ENCODE measurements at places on chromosomes 1 and 21.

DNA sequence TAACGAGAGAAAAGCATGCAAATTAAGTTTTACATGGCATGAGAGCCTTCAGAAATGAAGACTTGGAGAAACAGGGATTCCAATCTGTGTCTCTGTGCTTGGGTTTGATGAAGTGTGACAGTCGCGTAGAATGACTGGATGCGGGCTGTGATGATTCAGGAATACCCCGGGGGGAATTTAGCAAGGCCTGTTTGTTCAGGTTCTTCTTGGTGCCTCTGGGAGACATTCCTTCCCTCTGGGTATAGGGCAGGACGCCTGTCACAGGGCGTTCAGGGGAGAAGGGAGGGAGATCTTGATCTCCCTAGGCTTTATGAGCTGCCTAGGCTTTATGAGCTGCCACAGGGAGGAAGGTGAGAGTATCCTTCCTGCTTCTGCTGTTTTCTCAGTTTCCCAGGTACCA, 36.6 kb downstream of the DOP1B start:
- DNase-seq = no peak

- DNase-seq = no peak
Observed at GRCh38 chr1:98232678-98233077, 311.8 kb upstream of the DPYD start.

- no peak for DNase-seq
Observed at GRCh38 chr1:204343802-204344201, 15.9 kb downstream of the PLEKHA6 start.

DNA sequence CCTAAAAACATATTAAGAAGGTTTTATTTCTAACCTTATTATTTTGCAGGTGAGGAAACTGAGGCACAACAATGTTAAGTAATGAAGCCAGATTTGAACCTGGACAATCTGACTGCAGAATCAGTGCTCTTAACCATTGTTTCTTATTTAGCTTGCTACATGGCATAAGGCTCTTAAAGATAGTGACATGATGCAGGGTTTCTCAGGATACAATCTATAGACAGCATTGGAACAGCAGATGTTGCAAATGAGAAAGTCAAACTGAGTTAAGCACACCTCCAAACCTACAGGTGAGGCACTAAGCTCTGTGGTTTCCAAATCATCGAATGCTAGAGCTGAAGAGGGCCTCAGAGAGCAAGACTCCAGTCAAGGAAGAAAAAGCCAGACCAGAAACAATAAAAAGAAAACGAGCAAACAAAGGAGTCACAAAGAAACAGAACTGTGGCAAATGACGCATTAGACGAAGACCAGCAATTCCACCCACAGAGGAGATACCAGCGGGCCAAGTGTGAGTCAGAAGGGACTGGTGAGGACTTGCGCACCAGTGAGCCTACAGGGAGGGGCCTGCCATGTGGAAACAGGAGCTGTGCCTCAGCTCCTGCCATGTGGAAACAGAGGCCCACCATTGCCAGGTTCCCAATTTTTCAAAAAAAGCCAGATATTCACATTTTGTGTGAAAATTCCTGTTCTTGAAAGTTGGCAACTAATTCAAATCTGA, 14.4 kb downstream of the CD58 start:
- no peak for DNase-seq

- DNase-seq = no peak
Observed at GRCh38 chr1:24554714-24555113, 1.2 kb upstream of the NCMAP start.

DNA sequence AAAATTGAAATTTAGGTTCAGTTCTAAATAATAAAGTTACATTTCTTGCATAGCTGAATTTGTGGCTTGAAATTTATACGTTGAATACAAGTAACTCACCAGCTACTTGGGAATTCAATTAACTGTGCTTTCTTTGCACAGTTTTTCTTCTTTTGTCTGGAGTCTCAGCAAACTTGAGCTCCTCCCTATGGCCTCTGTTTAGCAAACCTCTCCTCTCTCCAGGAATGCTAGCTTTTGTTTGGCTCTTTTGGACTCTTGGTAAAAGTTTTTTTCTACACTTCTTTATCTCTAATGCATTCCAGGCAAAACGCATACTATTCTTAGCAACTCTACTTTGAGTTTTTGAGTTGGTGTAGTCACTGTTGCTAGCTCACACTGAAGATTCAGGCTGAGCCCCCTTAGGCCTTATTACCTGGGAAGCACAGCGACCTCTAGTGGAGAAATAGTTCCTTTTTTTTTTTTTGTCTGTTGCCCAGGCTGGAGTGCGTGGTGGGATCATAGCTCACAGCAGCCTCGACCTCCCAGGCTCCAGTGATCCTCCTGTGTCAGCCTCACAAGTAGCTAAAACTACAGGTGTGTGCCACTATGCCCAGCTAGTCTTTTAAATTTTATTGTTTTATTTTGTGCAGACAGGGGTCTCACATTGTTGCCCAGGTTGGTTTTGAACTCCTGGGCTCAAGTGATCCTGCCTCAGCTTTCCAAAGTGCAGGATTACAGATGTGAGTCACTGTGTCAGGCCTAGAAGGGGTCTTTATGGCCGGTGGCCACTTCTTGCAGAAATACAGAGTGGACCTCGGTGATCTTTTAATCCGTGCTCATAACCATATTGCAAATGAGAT, 61.7 kb downstream of the CASQ2 start:
- no peak for DNase-seq

DNA sequence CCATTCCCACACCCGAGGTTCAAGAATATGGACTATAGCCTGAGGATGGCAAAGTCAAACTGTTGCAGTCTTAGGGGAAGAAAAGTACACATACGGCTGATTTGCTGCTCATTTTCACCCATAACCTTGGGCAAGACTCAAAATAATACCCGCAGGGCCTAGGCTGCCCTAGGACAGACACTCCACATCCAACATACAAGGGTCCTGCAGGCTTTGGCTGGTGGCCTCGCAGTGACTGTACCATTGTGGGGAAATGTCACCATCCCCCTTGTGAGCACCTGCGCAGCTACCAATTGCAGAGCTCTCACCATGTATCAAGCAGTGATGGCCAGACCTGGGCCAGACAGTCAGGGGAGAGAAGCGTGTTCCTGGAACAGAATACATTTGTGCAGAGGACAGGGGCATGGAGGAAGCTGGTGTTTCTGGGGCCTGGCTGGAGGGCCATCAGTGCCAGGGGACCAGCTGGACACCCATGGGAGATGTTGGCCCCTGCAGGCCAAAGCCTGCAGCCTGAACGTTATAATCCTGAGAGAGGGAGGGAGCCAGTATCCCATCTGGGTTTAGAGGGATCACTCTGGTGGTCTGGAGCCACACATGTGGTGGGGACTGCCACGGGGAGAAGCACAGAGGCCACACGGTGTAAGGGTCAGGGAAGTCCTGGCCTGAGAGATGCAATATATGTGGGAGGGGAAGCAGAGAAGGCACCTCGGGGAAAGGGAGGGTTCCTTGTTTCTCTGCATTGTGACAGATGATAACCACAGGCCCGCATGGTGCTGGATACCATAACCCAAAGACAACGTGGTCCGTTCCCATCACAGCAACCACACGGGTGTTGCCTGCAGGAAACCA, 101.2 kb downstream of the GLIS1 start:
- no peak for DNase-seq

DNA sequence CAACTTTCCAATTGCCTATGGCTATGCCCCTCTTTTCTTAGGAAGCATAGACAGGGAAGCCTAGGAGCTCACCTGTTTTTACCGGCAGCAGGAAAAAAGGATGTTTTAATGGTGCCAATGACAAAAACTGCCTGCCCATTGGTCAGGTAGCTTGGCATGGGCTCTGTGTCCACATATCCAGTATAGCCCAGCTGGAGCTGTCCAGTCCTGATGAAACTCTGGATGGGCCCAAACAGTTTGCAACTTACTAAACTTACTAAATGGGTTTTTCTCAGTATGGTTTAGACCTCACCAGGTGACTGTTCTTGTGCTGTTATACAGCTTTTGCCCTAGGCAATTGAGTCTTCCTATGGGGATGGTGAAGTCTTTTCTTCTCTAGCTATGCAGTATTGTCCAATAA, 711.2 kb downstream of the AMY1C start:
- DNase-seq = no peak

DNA sequence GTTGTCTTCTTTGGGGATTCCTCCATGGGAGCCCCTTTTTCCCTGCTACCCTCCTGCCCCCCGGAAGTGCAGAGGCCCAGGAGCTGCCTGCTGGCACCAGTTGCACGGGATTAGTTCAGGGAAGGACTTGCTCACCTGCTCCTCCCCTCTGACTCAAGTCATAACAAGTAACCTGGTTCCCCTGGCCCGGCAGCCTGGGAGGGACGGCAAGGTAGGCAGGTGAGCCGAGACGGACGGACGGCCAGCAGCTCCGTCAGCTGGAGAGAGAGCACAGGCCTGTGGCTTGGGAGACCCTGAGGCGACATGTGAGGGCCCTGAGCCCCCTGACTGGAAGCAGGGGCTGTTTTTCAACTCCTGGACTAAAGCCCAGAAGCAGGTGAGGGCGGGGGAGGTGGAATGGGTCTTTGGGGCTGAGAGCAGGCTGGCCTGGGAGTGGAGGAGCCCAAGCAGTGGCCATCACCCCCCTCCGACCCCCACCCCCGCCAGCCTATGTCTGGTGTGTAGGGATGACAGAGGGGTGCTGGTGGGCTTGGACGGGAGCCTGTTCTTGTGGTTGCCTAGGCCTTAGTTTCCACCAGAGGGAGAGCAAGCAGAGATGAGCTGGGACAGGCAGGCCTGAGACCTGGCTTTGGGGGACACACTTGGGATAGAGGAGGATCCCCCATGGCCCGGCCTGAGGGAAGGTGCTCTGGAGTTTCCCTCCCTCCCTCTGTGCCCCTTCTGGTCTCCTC, at the start of gene INAVA:
TSS of gene INAVA (plus strand) at position 189 of the 731 bp plus-strand sequence. CDS start 3,501 bp downstream, outside the sequence.
- no peak for DNase-seq

- DNase-seq = no peak
Observed at GRCh38 chr1:103142461-103142860, 34.1 kb upstream of the COL11A1 start.

DNA sequence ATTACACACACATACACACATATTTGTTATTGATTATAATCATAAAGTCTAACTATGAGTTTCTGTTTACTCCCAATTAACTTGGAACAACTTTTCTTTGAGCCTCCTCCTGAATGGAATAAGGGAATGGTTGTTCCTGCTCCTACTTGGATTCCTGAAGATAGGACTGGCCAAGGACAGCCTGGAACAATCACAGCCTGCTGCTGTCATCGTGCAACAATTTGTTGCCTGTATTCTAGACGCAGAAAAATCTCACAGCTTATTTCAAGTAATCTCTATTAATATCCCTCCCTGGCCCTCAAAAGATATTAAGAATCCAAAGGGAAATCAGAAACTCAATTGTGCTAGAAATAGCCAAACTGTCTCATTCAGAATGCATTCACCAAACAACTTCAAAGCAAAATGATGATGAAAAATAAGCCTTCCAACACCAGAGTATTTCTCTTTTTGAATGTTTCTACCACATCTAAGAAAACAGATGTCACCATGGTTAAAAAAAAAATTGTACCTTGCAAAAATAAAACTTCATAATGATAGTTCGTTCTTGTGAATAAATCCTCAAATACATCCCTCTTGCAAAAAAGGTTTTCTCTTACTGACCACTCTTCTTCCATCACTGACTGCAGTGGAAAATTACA, 30.9 kb downstream of the RCAN1 start:
- DNase-seq = no peak

GRCh38 chr1:229582715-229583114, 24.2 kb upstream of the ABCB10 start:
- DNase-seq = no peak

Measured in stimulated activated CD4-positive, alpha-beta T cell treated with anti-CD3 and anti-CD28 coated beads, TNF-alpha, amount 100 ng/mL, for 1 hour (primary cell).